ENCODE measurements at places on chromosomes 13 and 19.

GRCh38 chr13:23377579-23377978 lies 55.9 kb downstream of the SACS start:
- DNase-seq: no peak

DNA sequence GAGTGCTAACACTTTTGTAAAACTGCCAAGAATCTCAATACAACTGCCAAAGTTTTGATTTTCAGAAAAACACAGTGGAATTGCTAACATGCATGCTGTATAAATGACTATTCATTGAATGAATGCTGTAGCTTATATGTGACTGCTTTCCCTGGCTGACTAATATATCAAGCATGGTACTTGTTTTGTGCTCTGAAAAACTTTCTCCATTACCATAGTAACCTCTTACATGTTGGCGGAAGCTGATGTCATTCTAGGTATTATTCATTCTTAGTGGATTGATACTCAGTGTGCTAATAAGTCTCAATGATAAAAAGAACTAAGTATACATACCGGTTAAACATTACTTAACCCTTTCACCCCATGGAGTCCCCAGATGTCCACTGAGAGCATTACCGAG lies 166.1 kb upstream of the MYO16 start:
- DNase-seq: peak; percentile 86

GRCh38 chr19:7196763-7197118 lies 97.5 kb downstream of the INSR start:
- DNase-seq: no peak

DNA sequence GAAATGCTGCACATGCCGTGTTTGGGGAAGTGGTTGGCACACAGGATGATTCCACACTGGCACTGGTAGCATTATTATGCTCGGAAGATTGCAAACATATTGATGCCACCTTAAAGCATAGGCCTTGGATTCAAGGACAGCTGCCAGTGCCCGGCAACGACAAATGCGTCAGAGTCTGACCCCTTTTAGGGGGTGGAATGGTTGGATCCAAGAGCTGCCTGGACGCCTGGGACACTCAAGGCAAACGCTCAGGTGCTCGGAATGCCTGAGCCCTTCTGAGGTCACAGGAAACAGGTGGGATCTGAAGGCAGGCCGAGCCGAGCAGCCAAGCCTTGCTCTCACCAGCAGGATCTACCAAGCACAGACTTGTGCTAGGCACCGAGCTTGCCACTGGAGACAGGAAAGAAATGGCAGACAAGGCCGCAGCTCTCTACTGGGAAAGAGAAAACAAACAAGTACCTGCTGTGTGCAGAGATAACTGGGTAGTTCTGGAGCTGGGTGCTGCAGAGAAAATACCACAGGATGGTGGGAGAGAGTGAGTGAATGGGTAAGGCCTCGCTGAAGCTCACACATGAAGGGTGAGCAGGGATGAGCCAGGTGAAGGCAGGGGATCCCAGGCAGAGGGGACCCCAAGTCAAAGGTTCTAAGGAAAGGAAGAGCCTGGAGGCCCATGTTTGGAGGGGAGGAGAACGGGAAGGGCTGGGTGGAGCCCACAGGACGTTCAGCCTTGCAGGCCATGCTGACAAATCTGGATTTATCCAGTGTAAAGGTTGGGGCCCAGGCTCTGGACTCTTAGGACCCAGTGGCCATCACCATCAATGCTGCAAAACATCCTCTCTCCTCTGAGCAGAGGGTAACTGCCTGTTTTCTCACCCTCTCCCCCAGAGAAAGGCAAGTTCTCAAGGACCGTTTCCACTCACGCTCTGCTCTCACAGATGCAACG lies 9.2 kb downstream of the RANBP3 start:
- no peak for DNase-seq

- no peak for DNase-seq
Measured at GRCh38 chr13:79463604-79464003, 17.4 kb upstream of the NDFIP2 start.

GRCh38 chr13:65342541-65343337 lies 1887.4 kb downstream of the PCDH9 start:
- no peak for DNase-seq

DNA sequence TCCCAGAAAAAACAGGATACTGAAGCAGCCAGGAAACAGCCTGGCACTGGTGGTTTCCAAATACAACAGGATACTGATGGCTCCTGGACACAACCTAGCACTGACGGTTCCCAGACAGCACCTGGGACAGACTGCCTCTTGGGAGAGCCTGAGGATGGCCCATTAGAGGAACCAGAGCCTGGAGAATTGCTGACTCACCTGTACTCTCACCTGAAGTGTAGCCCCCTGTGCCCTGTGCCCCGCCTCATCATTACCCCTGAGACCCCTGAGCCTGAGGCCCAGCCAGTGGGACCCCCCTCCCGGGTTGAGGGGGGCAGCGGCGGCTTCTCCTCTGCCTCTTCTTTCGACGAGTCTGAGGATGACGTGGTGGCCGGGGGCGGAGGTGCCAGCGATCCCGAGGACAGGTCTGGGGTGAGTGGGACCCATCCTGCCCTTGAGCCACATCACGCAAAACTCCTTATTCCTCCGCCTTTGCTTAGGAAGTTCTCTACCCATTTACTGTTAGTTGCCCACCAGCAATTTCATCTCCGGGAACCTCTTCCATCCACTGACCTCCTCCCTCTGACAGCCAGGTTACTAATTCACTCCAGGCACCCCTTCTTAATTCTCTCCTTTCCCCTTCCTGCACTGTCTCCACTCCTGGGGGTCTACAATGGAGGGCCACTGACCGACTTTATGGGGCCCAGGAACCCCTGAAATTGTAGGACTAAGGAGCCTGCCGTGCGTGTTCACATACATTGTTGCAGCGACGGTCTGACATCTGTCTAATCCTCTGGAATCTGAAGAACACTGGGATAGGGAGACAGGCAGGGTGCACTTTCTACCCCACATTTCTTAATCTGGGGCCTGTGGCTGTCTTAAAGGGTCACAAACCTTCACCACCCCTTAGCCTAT lies 1.2 kb downstream of the ITPKC start:
- no peak for DNase-seq

- DNase-seq: no peak
Measured at GRCh38 chr19:48194844-48195830, 24.7 kb downstream of the ZSWIM9 start.

DNA sequence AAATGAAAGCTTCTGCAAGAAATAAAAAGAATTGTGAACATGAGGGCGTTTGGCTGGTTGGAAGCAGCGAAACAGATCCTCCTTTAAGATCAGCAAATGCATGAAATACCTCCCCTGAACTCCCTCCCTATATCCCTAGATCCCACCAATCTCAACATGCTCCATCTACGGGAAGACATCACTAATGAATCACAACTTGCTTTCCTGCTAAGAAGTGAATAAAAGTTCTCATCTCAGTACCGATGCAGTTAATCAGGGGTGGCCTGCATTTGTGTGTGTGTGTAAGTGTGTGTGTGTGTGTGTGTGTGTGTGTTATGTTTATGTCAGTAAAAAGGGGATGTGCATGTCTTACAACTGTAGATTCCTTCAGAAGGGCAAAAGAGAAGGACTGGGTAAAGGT lies 238.7 kb downstream of the LIG4 start:
- DNase-seq: no peak

GRCh38 chr13:28537171-28537570 lies 42.2 kb upstream of the FLT1 start:
- no peak for DNase-seq

DNA sequence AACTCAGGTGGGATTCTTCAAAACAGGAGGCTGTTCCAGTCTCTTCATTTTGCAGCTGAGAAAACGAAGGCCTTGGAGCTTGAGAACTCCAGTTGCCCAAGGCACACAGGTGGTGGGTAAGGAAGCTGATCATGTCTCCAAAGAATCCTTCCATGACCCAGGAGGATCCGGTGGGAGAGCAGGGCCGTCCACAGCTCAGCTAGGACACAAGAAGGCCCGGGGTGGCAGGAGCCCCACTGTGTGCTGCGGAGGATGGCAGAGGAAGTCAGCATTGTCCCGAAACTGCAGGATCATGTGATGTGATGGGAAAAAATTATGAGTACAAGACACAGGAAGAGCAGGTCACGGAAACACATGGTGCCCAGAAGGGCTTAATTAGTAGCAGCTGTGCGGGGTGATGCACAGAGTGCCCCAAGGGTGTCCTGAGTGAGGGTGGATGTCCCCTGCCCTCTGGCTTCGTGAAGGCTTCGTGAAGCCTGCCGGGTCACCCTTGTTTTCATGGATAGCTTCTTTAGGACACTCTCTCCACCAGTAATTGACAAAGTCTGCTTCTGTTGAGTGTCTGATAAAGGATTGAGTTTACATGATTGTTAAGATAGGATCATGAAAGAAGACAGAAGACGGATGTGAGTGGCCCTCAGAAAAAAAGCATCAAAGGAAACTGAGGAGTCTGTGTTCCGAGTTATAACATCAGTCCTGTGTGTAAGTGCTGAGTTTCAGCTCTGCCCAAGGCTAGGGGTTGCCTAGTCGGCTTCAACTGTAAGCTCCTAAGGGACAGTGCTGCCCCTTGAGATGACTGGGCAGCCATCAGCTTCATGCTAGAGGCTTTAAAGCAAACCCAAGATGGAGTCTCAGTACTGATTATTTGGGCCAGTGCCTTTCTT lies 33.8 kb upstream of the SACS start:
- peak; percentile 74 for DNase-seq

GRCh38 chr13:44765001-44765471 lies 188.9 kb upstream of the TSC22D1 start:
- DNase-seq: no peak

GRCh38 chr19:10305139-10305806 lies 4.3 kb downstream of the ZGLP1 start:
- no peak for DNase-seq

DNA sequence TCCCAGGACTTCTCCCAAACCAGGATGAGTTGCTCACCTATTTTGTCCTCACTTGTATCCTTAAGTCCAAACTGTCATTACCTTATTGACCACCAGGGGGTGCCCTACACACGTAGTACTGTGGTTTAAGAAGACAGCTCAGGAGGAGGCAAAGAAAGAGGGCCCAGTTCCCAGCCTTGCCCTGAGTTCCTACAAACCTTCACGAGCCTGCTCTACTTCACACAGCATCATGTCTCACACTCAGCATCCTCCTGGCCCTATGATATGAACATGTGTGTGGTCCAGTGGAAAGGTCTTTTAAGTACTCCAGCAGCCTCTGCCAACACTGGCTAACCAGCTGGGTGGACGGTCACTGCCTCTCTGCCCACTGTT lies 8.1 kb upstream of the ZNF784 start:
- DNase-seq: peak; percentile 86

DNA sequence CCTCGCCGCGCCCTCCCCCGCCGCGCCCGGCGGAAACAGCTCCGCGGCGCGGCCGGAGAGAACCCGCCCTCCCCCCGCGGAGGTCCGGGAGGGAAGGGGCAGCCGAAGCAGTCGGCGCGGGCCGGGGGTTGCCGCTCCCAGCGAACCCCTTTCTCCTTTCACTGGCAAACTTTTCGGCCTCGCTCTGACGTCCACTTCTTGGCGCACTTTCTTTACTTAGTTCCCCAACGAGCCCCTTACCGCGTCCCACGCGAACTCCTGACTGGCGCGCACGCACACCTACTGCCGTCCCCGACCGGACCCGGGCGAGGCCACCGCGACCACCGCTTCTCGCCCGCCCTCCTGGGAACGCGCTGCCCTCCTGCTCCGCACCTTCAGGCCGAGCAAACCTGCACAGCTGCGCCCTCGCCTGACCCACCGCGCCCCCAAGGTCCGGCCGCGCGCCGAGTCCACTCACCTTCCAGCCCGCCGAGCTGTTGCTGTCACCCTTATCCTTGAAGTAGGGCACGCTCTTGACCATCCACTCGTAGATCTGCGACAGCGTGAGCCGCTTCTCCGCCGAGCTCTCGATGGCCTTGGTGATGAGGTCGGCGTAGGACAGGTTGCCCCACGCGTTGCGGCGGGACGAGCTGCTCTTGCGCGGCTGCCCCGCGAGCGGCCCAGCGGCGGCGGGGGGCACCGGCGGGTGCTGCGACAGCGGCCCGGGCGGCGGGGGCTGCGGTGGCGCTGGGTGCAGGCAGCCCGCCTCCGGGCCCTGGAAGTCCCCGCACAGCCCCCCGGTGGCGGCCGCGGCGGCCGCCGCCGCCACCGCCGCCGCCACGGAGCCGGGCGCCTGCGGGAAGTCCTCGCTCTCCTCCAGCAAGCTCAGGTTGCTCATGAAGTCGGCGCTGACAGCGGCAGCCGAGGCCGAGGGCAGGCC lies 1.1 kb downstream of the FOXO1 start:
- no peak for DNase-seq

DNA sequence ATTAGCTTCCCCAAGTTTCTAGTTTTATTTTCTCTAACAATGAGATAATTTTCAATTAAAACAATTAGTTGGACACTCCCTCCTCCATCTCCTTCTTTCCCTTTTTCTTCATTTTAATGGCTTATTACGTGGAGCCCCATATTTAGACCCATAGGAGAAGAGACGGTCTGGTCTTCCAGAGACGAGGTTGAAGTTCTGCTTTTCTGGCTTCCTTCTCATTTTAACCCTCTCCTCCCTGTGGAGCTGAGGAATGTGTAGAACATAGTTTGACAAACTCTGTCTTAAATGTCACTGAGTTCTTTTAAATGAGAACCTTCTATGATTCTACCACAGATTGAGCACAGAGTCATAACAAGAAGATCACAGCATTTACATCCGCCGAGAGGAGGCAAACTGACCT lies 86.8 kb downstream of the EDNRB start:
- DNase-seq: no peak

DNA sequence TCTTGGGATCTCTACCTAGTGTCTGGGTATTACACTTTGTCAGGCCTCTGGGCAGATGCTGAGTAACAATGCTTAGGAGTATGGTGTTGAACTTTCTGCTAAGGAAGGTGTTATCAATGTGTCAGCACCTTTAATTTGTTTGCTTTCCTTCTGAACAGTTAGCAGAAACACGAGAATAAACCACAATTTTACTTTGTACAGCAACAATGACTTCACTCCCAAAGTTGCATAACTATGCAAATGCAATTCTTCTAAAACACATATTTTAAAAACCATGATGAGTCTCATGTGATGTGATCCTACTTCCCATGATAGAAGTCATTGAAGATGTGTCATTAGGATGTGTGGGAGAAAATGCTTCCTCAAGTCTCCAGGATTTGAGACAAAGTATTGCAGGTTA lies 155.0 kb downstream of the POSTN start:
- DNase-seq: no peak

- no peak for DNase-seq
Measured at GRCh38 chr19:30351774-30352173, 20.4 kb upstream of the ZNF536 start.

All from foreskin melanocyte (primary cell).